ENCODE measurements at places on chromosomes 2 and 18. TPM values are rescaled to one million over a fixed set of nuclear protein-coding genes. Genes with fewer than 3 reads are reported as not detected.

GRCh38 chr2:127081826-127082633 is 24.9 kb downstream of the BIN1 start:
- peak; percentile 81 for DNase-seq

- DNase-seq: no peak
These were observed 234.3 kb downstream of the CLIP4 start for GRCh38 chr2:29349316-29350030.

GRCh38 chr18:5868218-5868854 is 27.0 kb downstream of the TMEM200C start:
- DNase-seq: no peak

Gene FSIP2
- 0.14 TPM for total RNA-seq

Gene RAMP1
- total RNA-seq: 1.5 TPM

GRCh38 chr2:239299218-239299939 is 101.4 kb downstream of the HDAC4 start:
- no peak for DNase-seq

DNA sequence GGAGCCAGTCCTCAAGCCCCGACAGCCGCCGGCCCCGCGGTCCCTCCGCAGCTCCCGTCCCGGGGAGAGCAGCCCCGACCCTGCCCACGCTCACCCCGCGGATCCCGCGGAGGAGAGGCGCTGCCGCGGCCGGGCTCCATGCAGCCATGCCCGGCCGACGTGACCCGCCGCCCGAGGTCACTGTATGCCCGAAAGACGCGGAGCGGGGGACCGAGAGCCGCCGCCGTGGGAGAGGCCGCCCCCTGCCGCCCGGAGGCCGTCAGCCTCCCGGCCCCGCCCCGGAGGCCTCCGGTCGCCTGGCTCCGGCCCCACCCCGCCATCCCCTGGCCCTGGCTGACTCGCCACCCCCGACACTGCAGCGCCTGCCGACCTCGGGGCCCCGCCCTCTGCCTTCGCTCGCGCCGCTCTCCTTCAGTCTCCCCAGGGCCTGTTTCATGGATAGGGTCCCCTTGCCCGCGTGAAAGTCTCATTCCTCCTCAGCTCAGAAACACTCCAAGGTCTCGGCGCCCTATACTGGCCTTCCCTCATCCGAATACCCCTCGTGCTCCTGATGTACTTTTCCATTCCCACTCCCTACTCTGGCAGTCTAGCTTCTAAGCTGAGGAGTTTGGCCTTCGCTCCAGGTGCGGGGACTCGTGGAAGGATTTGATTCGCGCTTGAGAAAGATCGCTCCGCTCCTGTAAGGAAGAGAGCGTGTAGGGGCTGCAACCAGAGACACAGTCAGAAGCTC is at the start of gene BOLA3:
TSS of gene BOLA3 (minus strand) at position 186 of the 730 bp plus-strand sequence. CDS start at position 148, 38 bp downstream.
- DNase-seq: peak; percentile 94

- no peak for DNase-seq
These were observed 135.3 kb downstream of the INSIG2 start for GRCh38 chr2:118223511-118223991.

DNA sequence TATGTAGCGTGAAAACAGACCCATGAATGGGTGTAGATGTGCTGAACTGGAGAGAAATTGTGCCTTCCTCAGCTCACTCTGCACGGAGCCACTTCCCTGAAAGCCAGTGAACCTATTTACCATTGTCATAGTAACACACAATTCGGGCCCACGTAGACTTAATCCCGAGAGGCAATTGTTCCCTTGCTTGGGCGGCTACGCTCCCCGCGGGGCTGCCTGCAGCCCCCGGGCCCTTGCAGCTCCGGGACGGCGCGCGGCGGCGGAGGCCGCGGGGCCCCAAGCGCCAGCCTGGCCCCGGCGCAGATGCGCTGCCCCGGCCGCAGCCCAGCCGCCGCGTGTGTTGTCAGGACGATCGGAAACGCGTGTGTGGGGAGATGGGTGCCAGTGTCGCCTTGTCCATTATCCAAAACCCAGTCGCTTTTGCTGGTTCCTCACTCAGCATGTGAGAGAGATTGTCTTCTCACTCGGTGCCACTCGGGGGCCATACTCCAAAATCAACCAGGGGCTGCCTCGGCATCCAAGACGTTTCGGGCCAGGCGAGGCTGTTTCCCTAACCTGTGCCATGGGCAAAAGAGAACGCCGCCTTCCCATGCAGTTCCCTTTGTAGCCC is 17.9 kb upstream of the LRRTM1 start:
- no peak for DNase-seq

Data from natural killer cell treated with Interleukin-12 subunit alpha and Interleukin-12 subunit beta and Interleukin-15 and Interleukin-18, amount 100 ng/mL, for 72 hours (primary cell).